ENCODE measurements at places on chromosomes 6 and 20.

DNA sequence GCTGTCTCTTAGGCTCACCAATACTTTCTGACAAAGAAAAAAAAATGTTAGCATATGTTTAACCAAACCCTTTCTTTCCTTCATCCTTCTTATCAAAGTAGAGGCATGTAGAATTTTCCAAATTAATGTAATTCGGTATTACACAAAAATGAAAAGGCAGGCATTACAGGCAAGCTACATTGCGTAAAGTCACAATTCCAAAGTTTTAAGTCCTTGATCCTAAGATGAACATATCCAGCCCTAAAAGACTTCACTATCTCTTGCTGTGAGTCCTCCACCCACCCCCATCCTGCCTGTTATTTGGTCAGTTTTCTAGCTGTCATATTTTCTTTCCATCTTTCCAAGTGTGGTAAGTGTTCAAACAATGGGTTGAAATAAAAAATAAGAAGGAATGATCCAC, 12.1 kb upstream of the TENT5A start:
- no peak for DNase-seq

DNA sequence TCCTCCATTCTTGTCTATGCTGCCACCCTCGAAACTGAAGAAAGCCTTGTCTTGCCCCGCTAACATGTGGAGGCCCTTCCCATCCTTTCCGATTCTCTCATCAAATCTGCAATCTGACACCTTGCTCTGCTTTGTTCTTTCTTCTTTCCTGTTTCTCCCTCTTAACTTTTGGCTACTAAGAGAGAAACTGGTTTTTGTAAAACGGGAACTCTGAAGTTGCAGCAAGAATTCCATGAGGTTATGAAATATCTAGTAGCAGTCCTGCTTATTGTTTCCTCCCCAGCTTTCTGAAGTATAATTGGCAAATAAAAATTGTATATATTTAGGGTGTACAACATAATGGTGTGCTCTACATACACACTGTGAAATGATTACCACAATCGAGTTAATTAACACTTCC, 80.2 kb downstream of the MAP7 start:
- DNase-seq: no peak

DNA sequence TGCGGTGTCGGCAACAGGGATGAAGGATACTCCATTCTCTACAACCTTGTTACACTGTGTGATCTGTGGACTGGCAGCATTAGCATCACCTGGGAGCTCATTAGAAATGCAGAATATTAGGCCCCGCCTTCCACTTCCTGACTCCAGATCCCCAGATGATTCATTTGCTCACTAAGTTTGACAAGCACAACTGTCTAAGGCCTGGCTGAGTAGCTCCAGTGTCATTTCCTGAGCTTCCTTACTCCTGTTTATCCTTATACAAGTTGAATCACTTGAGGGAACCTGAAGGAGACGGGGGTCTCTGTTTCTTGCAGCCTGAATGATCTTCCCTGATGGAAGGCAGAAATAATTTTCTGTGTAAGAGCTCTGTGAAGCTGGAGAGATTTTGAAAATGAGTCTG, 32.7 kb upstream of the PROKR2 start:
- DNase-seq: no peak

DNA sequence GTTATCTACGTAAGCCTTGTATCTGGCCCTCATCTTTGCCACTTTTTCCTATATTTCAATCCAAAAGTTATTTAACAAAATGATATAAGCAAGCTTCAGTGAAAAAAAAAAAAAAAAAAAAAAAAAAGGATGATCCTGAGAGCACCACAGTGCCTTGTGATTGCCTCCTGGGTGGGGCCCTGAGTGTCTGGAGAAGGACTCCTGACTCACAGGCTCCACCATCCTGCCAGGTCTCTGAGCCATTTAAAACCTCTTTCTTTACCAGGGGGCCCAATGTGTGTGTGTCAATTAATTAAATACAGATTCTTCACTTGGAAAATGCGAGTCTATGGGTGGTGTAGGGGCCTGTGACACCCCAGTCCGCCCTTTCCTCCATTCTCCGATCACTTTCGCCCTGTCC, 105.2 kb downstream of the SMOC2 start:
- DNase-seq: no peak

DNA sequence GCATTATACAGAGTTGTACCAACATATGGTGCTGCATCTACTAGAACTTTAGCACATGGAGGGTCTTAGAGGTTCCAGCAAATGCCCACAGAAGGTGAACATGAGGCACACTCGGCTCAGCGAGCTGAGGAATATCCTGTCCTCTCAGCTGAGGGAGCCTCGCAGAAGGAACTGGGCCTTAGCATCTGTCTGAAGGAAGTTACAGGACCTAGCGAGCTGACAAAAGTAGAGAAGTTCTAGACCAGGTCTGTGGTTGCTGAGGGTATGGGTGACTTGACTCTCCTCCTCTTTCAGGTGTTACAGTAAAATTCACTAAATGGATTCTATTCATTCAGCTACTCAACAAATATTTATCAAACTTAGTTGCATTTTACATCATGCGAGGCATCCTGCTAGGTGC, 157.2 kb downstream of the ZDHHC14 start:
- DNase-seq: no peak

DNA sequence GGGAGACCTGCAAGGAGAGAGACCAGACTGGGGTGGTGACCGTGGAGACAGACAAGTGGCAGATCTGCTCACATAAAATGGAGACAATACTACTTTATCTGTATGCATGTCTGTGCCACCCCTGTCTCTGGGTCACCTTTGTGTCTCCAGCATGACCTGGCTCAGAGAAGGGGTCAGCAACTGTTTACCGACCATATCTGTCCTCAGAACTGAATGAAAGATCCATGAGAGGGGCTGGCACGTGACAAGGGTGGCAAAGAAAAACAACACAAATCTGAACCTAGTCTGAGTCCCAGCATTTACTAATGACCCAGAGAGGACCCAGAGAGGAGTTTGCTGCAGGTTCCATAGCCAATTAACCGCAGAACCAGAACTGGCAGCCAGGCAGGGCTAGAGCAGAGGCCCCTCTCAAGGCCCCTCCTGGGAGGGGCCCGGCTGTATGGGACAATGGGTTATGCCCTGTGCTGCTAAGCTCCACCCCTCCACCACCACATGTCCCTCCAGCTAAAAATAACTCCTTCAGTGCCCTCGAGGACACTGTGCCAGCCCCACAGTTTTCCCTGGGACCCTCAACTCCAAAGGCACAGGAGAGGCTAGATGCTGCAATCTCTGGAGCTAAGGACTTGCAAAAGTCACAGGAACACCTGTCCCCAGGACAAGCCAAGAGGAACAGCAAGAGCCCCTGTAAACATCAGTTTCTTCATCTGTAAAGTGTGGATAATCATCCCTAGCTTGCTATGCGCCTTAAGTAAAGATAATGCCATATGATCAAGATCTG, 2.2 kb downstream of the AHCY start:
- DNase-seq: no peak

GRCh38 chr6:40962241-40962640, 76.8 kb downstream of the UNC5CL start:
- no peak for DNase-seq

DNA sequence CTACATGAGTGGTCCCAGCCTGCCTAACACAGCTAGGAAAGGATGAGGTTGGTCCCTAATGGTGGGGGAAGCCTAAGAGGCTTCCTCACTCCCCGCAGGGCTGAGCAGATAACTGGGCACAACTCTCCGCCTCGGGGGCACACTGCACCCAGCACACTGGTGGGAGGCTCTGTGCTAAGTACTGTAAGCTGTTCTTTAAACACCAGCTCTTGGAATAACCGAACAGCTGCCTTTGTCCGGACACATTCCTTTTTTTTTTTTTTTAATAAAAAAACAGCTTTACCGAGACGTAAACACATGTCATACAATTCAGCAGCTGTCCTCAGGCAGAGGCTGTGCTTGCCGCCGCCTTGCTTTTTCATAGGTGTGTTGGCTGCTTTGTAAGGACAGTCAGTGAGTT, 6.9 kb downstream of the PSMG4 start:
- DNase-seq: no peak

- DNase-seq: no peak
These were observed 253.4 kb downstream of the TAF4 start for GRCh38 chr20:61812121-61812844.

DNA sequence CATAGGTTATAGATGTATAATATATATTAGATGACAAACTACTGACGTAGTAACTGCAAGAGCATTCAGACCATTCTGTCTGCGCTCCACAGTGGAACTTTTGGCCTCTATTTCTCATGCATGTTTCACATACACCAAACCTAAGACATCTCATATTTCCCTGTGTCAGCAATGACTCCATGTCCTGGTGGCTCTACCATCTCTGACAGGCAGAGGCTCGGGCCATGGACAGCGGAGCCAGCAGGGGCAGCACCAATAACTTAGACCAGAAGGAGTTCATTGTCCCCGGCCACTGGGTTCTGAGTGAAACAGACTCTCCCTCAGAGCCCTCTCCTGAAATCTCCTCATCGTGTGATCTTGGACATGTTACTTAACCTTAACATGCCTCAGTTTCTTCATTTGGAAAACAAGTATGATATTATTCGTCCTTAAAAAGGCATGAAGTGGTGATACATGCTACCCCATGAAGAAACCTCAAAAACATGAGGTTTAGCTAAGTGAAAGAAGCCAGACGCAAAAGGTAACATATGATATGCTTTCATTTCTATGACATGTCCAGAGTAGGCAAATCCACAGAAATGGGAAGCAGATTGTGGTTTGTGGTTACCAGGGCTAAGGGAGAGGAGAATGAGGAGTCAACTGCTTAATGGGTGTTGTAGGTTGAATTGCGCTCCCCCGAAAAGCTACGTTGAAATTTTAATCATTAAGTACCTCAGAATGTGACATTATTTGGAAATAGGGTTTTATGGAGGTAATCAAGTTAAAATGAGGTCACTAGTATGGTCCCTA, 564.0 kb upstream of the JARID2 start:
- DNase-seq: no peak

- DNase-seq: no peak
These were observed 148.7 kb upstream of the CARMIL1 start for GRCh38 chr6:25130518-25130917.

- no peak for DNase-seq
These were observed 332.9 kb downstream of the KIF16B start for GRCh38 chr20:16240355-16240754.

DNA sequence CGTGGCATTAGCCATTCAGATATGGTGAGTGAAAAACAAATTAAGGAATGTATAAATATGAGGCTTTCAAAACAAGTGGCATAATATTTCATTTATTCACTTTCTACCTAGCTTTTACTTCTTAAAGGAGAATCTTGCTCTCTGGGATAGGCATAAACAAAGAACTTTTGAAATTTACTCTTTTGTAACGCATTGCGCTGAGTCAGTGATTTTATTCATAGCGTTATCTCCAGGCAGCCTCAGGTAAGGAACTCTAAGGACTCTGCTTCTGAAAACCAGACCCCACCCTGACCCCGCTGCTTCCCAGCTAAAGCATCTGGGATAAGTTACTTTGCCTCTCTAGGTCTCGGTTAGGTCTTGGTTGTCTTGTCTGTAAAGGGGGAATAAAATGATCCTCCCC, 234.7 kb downstream of the MYLK4 start:
- no peak for DNase-seq

- no peak for DNase-seq
These were observed 13.7 kb upstream of the ZNF831 start for GRCh38 chr20:59149678-59150504.

DNA sequence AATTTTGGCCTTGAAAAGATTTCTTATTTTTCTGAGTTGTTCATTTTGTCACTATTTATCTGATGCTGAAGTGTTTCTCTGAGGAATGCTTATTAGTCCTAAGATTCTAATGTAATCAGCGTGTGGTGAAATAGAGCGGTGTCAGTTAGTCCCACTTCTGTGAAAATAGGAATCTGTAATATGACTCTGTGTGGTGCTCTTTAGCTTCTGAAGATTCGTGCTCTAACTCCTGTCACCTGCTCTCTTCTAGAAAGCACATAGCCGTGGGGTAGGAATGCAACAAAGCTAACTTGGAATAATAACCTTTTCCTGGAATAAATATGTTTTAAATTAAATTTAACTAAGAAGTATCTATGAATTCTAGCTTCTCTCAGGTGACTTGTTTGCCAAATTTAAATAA, 90.4 kb downstream of the BCKDHB start:
- no peak for DNase-seq

GRCh38 chr6:11111769-11112437, 378 bp upstream of the ERVFRD-1 start:
- no peak for DNase-seq

DNA sequence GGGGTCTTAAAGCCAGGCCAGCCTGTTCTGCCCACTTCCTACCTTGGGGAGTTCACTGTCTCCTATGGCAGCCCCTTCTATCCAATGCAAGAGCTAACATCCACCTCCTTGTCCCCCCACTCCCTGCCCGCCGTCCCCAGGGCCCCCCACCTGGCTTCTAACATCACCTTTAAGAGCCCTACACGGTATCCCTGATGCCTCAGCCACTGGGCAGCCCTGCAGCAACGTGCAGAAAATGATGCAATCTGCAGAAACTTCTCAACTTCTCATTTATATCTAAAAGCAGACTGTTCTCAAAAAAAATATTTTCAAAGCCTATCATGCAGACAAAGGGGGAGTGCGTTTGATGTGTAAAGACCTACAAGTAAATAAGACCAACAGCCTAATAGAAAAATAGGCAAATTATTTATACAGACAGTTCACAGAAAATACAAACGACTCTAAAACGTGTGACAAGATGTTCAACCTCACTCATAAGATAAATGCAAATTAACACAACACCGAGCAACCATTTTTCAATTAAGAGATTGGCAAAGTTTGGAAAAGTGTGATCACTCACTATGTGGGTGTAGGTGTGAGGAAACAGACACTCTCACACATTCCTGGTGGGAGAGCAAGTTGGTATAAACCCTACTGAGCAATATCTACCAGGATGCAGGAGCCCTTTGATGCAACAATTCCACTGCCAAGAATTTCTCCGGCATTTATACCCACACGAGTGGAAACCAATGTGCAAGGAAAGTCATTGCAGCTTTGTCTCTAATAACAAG, 15.1 kb upstream of the HCK start:
- no peak for DNase-seq

DNA sequence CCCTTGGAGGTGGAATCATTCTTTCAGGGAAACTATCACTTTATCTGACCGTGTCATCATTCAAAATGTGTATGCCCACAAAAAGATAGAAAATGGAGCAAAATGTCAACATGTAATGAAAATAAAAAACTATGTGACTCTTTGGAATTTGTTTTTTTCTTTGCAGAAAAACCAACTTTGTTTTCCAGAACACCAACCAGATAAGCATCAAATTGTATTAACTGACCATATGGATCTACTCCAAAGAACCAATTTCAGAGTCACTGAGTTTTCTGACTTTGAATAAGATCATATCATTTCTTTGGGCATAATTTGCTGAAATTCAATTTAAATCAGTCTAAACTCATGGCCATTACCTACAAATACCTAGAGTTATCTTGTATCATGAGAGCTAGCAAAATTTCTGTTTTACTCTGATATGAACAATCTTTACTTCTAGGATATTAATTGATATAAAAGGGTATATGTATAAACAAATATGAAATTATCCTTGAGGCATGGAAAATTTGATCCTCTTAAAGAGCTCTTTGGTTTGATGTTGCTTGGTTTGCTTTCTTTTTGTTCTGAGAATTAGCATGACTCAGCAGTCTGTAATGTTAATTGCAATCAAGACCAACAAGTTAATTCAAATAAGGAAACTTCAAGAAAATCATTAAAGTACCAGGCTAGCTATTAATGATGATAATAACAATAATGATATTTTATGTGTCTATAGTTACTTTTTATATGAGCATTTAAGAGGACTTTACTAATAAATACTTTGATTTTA, 444.4 kb upstream of the MARCKS start:
- DNase-seq: no peak

GRCh38 chr6:152050451-152051195, 243.1 kb downstream of the ESR1 start:
- DNase-seq: no peak

GRCh38 chr20:42270539-42270938, 652.4 kb upstream of the CHD6 start:
- no peak for DNase-seq

- DNase-seq: no peak
These were observed 96.6 kb downstream of the CDKAL1 start for GRCh38 chr6:20630617-20631548.
